ENCODE measurements at places on chromosomes 16 and 17. TPM values are rescaled to one million over a fixed set of nuclear protein-coding genes. Genes with fewer than 3 reads are reported as not detected.

- H3K27me3 ChIP-seq: no peaks in the 10 kb centered on the region
- no peak overlapping the region for H3K27ac ChIP-seq
- DNase-seq: peak; percentile 30
- H3K4me3 ChIP-seq: no peak overlapping the region
Observed at GRCh38 chr17:43880420-43880991, 26.8 kb downstream of the MPP2 start.

DNA sequence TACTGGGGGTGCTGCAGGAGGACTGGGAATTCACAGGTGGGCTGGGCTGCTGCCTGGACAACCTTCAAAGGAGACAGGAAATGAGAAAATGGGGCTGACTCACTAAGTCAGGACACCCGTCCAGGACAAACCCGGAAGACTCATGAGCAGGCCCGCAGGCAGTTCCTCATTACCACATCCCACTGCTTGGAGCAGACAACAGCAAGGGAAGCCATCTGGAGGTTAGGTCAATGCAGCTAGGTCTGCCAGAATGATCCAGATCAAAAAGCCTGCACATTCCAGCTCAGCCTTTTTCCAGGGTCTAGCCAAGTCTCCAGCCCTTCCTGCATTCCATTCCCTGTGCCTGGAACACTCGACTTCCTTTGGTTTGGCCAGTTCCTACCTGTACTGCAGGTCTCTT, 536.5 kb upstream of the CDH11 start:
- H3K27ac ChIP-seq: peak overlapping the region; percentile 94
- no peaks in the 10 kb centered on the region for H3K36me3 ChIP-seq
- peaks cover 32% of the 10 kb centered on the region for H3K4me1 ChIP-seq
- no peaks in the 10 kb centered on the region for H3K27me3 ChIP-seq

DNA sequence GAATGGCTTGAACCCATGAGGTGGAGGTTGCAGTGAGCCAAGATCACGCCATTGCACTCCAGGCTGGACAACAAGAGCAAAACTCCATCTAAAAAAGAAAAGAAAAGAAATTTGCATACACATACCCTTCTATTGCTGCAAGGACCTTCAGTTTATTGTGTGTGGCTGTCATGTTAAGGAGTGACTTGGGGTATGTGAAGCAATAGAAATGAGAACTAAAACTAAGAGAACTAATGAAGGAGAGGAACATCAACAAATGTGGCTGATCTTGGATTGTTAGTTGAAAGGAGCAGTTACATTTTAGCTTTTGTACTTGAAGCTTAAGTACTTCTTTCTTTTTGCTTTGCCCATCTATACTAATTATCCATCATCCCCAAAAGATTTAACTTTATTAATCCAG, 12.7 kb upstream of the NSRP1 start:
- H3K27me3 ChIP-seq: no peaks in the 10 kb centered on the region
- H3K4me1 ChIP-seq: peaks cover 4% of the 10 kb centered on the region
- no peaks in the 10 kb centered on the region for H3K36me3 ChIP-seq
- DNase-seq: no peak
- no peak overlapping the region for H3K27ac ChIP-seq

GRCh38 chr16:51834794-51835193, 683.7 kb upstream of the SALL1 start:
- DNase-seq: no peak
- H3K27ac ChIP-seq: no peak overlapping the region
- H3K36me3 ChIP-seq: no peaks in the 10 kb centered on the region
- no peaks in the 10 kb centered on the region for H3K27me3 ChIP-seq
- peak overlapping the region; percentile 66 for H3K4me3 ChIP-seq
- no peaks in the 10 kb centered on the region for H3K4me1 ChIP-seq

DNA sequence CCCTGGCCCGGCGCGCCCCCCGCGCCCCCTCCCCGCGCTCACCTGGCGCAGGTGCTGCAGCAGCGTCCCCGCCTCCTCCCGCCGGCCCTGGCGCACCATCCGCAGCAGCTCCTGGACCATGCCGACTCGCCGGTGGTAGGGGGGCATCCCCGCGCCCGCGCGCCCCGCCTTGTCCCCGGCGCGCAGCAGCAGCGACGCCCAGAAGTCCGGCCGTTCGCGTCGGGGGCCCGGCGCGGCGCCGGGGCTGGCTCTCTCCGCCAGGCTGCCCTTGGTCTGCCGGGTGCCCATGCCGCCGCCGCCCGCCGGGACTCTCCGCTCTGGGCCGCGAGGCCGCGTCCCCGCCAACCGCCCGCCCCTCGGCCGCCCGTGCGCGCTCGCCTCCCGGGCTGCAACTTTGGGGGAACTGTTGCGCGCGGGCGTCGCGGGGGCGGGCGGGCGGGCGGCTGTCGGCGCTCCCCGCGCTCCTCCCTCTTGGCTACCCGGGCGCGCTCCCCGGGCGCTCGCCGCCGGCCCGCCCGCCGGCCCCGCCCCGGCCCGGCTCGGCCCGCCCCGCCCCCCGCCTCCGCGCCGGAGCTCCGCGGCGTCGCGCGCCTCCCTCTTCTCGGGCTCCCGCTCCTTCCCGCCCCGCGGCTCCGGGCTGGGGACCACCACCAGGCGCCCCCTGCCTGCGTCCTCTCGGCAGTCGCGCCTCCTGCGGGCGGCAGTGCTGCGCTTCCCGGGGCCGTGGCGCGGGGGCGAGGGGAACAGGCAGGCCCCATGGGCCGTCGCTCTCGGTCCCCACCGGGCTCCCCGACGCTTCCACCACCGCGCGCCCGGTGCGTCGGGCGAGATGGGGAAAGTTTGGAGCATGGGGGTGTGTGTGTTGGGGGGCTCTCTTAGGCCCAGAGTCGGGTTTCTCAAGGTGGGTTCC, at the start of gene LRRC75A:
TSS of gene LRRC75A (minus strand) at position 491 of the 910 bp plus-strand sequence. CDS start at position 288, 203 bp downstream.
- no peak within 1 kb of the TSS for H3K27ac ChIP-seq
- H3K4me1 ChIP-seq: peaks cover under 1% of the 10 kb centered on the region
- H3K36me3 ChIP-seq: no peaks in the 10 kb centered on the region
- H3K4me3 ChIP-seq: peak within 1 kb of the TSS; percentile 71

DNA sequence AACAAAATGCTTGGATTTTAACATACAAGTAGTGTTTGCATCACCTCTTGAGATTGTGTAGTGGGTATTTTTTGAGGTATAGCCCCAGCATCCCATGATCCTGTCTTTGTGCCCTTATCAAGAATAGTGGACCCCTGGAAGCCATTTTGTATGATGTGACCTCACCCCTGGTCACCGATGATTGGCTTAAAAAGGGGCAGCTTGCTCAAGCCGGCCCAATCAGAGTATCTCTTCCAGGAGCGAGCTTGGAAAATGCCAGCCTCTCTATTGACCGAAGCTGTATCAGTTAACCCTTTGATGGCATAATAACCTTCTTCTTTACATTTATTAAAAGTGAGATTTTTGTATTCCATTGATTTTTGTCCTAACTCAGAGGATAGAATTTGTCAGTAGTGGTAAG, 55.5 kb upstream of the FAM20A start:
- no peaks in the 10 kb centered on the region for H3K36me3 ChIP-seq
- peaks cover 22% of the 10 kb centered on the region for H3K4me1 ChIP-seq
- no peaks in the 10 kb centered on the region for H3K27me3 ChIP-seq
- no peak for DNase-seq
- no peak overlapping the region for H3K27ac ChIP-seq
- H3K4me3 ChIP-seq: no peak overlapping the region

GRCh38 chr17:32323811-32324491, 18.0 kb downstream of the C17orf75 start:
- H3K36me3 ChIP-seq: no peaks in the 10 kb centered on the region
- peak overlapping the region; percentile 53 for H3K4me3 ChIP-seq
- H3K27me3 ChIP-seq: no peaks in the 10 kb centered on the region
- peak; percentile 61 for DNase-seq
- no peak overlapping the region for H3K27ac ChIP-seq

GRCh38 chr16:24198807-24199533, 57.2 kb upstream of the CACNG3 start:
- H3K36me3 ChIP-seq: no peaks in the 10 kb centered on the region
- H3K4me3 ChIP-seq: no peak overlapping the region
- no peak for DNase-seq

DNA sequence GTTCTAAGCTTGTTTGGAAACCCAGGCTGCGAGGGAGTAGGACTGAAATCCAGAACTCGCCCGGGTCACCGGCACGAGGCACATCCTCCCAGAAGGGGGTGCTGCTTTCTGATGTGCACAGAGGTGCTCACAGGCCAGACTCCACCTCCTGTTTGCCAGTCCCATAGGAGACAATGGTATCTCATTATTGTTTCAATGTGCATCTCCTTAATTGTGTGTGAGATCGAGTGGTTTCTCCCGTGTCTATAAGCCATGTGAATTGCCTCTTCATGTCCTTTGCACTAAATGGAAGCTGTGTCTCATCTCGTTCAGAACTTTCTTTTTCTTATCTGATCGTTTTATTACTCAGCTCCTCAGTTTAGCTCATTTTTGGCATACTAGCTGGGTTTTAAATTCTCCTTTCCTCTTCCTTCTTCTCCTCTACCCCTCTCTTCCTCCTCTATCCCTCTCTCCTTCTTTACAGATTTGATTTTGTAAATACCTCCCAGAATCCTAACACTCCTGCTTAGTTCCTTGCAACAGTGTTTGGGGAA, 32.1 kb upstream of the PRKCB start:
- H3K27ac ChIP-seq: no peak overlapping the region
- DNase-seq: peak; percentile 53
- no peaks in the 10 kb centered on the region for H3K27me3 ChIP-seq
- no peaks in the 10 kb centered on the region for H3K36me3 ChIP-seq
- H3K4me3 ChIP-seq: no peak overlapping the region

DNA sequence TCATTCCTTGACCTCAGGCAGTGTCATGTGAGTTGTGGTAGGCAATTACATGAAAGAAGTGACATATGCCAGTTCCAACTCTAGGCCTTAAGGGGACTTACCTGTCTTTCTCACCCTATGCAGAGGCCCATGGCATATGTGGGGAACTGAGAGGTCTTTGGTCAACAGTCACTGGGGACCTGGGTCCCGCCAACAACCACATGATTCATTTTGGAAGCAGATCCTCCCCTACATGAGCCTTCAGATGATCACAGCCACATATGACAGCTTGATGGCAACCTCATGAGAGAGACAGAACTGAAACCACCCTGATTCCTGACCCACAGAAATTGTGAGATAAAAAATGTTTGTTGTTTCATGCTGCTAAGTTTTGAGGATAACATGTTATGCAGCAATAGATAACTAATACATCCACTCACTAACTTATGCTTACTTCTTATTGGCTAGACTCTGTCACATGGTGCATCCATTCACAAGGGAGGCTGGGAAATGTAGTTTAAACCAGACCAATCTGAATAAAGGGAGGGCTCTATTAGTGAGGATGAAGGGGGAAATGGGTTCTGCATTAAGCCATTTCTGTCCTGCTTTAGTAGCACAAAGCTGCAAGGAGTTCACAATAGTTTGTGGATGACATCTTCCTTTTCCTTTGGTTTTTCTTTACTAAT, 298.2 kb downstream of the HAPSTR1 start:
- H3K36me3 ChIP-seq: no peaks in the 10 kb centered on the region
- H3K4me3 ChIP-seq: no peak overlapping the region
- H3K27ac ChIP-seq: no peak overlapping the region
- no peaks in the 10 kb centered on the region for H3K27me3 ChIP-seq
- H3K4me1 ChIP-seq: no peaks in the 10 kb centered on the region

GRCh38 chr17:48134912-48135480, 27.4 kb downstream of the SNX11 start:
- H3K27ac ChIP-seq: no peak overlapping the region
- no peaks in the 10 kb centered on the region for H3K4me1 ChIP-seq
- no peaks in the 10 kb centered on the region for H3K36me3 ChIP-seq

DNA sequence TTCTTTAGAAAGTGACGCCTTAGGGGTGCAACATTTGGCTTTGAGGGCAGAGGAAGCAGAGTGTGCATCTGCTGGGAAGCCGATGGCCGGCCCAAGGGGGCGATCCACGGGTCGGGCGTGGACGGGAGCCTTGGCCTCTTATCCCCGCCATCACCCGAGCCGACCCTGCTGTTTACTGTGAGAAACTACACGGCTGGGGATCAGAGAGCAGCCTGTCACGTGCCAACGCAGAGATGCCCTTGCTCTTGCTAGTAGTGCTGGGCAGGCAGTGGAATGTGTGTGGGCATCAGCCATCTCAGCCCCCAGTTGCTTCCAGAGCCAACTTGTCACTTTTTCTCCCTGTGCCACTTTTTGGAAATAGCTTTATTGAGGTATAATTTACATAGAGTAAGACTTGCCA, 26.7 kb upstream of the ITGB4 start:
- H3K36me3 ChIP-seq: peaks cover 7% of the 10 kb centered on the region
- H3K27ac ChIP-seq: peak overlapping the region; percentile 90
- H3K4me1 ChIP-seq: peaks cover 60% of the 10 kb centered on the region
- H3K27me3 ChIP-seq: no peaks in the 10 kb centered on the region

DNA sequence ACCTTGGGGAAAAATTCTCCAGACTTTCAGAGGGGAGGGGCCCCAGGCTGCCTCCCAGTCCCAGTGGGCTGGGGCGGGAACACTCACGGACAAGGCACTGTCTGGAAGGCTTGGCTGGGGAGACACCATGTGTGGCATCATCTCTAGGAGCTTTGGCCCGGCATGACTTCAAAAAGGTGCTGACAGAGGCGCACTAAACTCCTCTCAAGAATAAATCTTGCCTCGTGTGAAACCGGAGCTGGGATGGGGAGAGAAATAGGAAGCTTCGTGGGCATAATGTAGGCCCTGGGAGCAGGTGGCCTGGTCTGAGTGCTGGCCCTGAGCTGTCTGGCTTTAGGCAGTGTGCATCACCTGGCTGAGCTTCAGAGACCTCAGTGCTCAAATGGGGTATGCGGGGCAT, 5.7 kb downstream of the WSCD1 start:
- no peaks in the 10 kb centered on the region for H3K4me1 ChIP-seq
- no peak overlapping the region for H3K27ac ChIP-seq
- no peak for DNase-seq

DNA sequence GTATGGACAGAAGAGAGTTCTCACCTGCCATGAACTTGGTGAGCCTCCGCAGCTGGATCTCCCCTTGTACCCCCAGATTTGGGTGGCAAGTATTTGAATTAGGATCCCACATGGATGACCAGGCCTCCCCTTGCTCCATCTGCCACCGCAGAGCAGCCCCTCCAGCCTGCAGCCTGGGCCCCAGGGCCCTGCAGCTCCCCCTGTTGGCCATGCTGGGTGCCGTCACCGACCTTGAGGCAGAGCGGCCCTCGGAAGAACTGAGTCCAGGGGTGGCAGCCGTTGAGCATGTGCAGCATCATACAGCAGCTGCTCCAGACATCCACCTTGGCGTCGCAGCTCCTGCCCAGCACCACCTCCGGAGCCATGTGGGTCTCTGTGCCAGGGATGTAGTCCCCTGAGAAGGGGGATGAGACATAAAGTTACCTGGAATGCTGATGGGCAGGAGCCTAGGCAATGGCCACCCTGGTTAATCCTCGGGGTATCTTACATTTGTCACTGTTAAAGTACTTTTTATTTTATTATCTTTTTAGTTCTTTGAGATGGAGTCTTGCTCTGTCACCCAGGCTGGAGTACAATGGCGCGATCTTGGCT, 9.0 kb upstream of the SPATA32 start:
- H3K36me3 ChIP-seq: peaks cover 57% of the 10 kb centered on the region
- H3K4me1 ChIP-seq: peaks cover 6% of the 10 kb centered on the region
- H3K4me3 ChIP-seq: no peak overlapping the region
- no peaks in the 10 kb centered on the region for H3K27me3 ChIP-seq

- H3K36me3 ChIP-seq: no peaks in the 10 kb centered on the region
- no peak overlapping the region for H3K27ac ChIP-seq
- no peak overlapping the region for H3K4me3 ChIP-seq
Observed at GRCh38 chr17:14361945-14362508, 61.1 kb downstream of the HS3ST3B1 start.

GRCh38 chr17:1916963-1917715, 87.3 kb downstream of the RPA1 start:
- no peaks in the 10 kb centered on the region for H3K36me3 ChIP-seq
- no peaks in the 10 kb centered on the region for H3K4me1 ChIP-seq
- H3K27me3 ChIP-seq: peaks cover 15% of the 10 kb centered on the region
- no peak for DNase-seq
- H3K4me3 ChIP-seq: no peak overlapping the region

The PPM1E gene
- not detected for total RNA-seq

The CDH15 gene
- total RNA-seq: not detected

The AXIN2 gene
- total RNA-seq: 2.3 TPM

The NPIPB13 gene
- 4.0 TPM for total RNA-seq
